Tracheal epithelial cell (primary cell): ENCODE measurements at places on chromosomes 16 and 17. TPM values are rescaled to one million over a fixed set of nuclear protein-coding genes. Genes with fewer than 3 reads are reported as not detected.

Gene NKIRAS2
- total RNA-seq: 17.9 and 23.4 TPM in 2 replicates

Gene MYH3
- total RNA-seq: under 0.01 and 0.48 TPM in 2 replicates

Gene CACNB1
- total RNA-seq: 1.7 and 6.7 TPM in 2 replicates

Gene SLC22A31
- total RNA-seq: not detected in 2 replicates

Gene KANSL1
- 73.1 and 74.5 TPM in 2 replicates for total RNA-seq

Gene SRL
- total RNA-seq: under 0.01 TPM in 1 of 2 replicates, not detected in the other

Gene HSPB9
- not detected in 2 replicates for total RNA-seq

Gene LLGL1
- 26.6 and 33.3 TPM in 2 replicates for total RNA-seq

Gene GAST
- 2.1 TPM in 1 of 2 replicates, not detected in the other for total RNA-seq

Gene BRIP1
- 1.5 and 3.6 TPM in 2 replicates for total RNA-seq

Gene OR3A3
- total RNA-seq: not detected in 2 replicates

Gene RPUSD1
- 31.3 and 38.1 TPM in 2 replicates for total RNA-seq

Gene ARSG
- 0.43 and 0.72 TPM in 2 replicates for total RNA-seq

Gene ARMC5
- total RNA-seq: 8.0 and 8.3 TPM in 2 replicates

Gene FMNL1
- 0.85 and 6.0 TPM in 2 replicates for total RNA-seq

Gene RPGRIP1L
- total RNA-seq: 4.3 and 5.1 TPM in 2 replicates

Gene GOT2
- total RNA-seq: 56.7 and 57.1 TPM in 2 replicates

Gene GFAP
- total RNA-seq: not detected in 2 replicates

Gene SLC16A6
- total RNA-seq: under 0.01 and 0.24 TPM in 2 replicates

Gene TEKT1
- not detected in 2 replicates for total RNA-seq

Gene CD300H
- total RNA-seq: not detected in 2 replicates

Gene PDIA2
- 0.24 TPM in 1 of 2 replicates, not detected in the other for total RNA-seq

Gene MGAT5B
- not detected in 2 replicates for total RNA-seq

Gene CCL1
- total RNA-seq: not detected in 2 replicates

Gene DHRS7C
- not detected in 2 replicates for total RNA-seq

Gene ABAT
- 2.2 and 3.0 TPM in 2 replicates for total RNA-seq

Gene CBX4
- 16.6 and 42.8 TPM in 2 replicates for total RNA-seq

Gene NPIPB6
- 1.9 TPM in 1 of 2 replicates, not detected in the other for total RNA-seq

Gene USP10
- total RNA-seq: 45.3 and 54.8 TPM in 2 replicates

Gene CLEC18C
- total RNA-seq: 0.21 and 1.4 TPM in 2 replicates

Gene CNGB1
- total RNA-seq: 1.3 and 1.4 TPM in 2 replicates

Gene TMC5
- total RNA-seq: 0.43 TPM in 1 of 2 replicates, not detected in the other

Gene DYNLRB2
- total RNA-seq: not detected in 2 replicates

Gene TLCD2
- total RNA-seq: 4.7 and 6.0 TPM in 2 replicates

Gene TBC1D3I
- not detected in 2 replicates for total RNA-seq

Gene TPPP3
- total RNA-seq: 0.24 and 0.43 TPM in 2 replicates

Gene LYRM9
- total RNA-seq: 3.2 and 5.1 TPM in 2 replicates

Gene SPNS2
- 2.8 and 45.1 TPM in 2 replicates for total RNA-seq

Gene GP1BA
- not detected in 2 replicates for total RNA-seq

Gene PER1
- 13.7 and 25.4 TPM in 2 replicates for total RNA-seq

Gene TNFRSF13B
- 0.24 TPM in 1 of 2 replicates, not detected in the other for total RNA-seq

Gene ALOX15B
- total RNA-seq: 53.3 and 97.1 TPM in 2 replicates

Gene MYL11
- not detected in 2 replicates for total RNA-seq

Gene BCL6B
- under 0.01 TPM in 2 replicates for total RNA-seq

Gene NPIPA3
- 0.48 TPM in 1 of 2 replicates, not detected in the other for total RNA-seq

Gene IL34
- 0.64 and 0.72 TPM in 2 replicates for total RNA-seq

Gene TSR1
- 74.4 and 102 TPM in 2 replicates for total RNA-seq

Gene OR2C1
- 0.24 TPM in 1 of 2 replicates, not detected in the other for total RNA-seq

Gene CES5A
- total RNA-seq: not detected in 2 replicates

Gene CA5A
- not detected in 2 replicates for total RNA-seq

Gene SLC5A11
- not detected in 2 replicates for total RNA-seq

Gene DCAKD
- total RNA-seq: 37.8 and 43.9 TPM in 2 replicates
